GM20000 (cell line): ENCODE measurements at places on chromosomes 3 and 15.

DNA sequence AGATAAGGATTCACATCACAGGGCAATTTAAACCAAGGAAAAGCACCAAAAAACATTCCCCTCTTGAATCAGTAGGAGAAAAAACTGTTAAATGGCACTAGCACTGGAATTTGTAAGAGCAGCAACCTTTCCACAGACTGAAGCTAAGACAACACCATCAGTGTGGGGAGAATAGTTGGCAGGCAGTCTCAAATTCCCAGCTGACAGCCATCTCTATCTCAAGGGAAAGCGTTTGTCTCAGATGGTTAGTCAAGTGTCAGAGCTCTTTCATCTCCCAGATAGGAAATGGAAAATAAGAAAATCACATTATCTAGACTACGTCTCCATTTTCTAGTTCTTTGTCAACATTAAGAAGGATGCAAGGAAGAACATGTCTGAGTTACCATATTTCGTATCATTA is 228.7 kb downstream of the WDR72 start:
- DNase-seq, result no peak

DNA sequence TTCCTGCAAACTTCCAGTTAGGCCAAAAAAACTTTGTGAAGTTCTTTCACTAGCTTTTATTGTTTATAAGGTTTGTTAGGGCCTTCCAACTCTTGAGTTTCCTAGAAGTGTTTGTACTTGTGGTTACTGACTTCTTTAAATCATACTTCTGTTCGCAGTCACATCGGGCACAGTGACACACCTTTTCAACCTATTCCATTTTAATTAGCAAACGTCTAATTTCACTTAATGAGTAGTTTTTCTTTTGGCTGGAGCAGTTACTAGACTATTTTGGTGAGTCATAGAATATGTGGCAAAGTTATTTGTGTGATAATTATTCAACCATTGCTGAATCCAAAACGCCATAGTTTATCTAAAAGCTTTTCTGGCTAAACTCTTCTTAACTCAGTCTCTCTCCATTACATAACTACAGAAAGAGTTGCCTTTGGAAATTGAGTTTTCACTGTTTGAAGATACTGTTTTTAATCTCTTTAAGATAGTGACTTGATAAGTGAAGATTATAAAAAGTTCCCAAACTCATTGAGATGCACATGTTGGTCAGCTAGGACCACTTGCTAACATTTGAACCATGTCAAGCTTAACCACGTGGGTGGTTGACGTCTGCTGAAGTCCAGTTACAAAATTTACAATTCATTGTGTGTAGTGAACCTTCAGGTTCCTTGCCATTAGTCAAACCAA is 21.5 kb downstream of the CNOT10 start:
- no peak for DNase-seq

GRCh38 chr15:74387621-74388362 is 20.3 kb upstream of the CYP11A1 start:
- DNase-seq, result no peak

- no peak for DNase-seq
These were observed 55.0 kb upstream of the SI start for GRCh38 chr3:165133188-165133899.

GRCh38 chr3:116005404-116005803 is 382.1 kb downstream of the GAP43 start:
- DNase-seq, result no peak

DNA sequence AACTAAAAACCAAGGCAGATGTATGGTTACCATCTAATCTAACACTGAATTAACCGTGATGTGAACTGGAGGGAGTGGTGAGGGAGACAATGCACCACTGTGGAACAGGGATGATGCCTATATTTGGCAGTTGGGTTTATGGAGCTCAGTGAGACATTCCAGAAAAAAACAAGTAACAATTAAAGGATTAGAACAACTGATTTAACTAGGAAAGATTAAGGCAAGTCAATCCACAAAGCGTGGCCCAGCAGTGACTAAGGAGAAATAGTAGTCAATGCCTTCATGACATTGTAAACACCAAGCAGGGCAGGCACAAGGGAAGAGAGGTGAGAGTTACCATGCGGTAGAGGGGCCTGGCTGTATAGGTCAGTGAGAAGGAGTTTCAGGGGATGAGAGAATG is 38.1 kb downstream of the CHAC1 start:
- DNase-seq, result no peak

- no peak for DNase-seq
These were observed 459.3 kb upstream of the SGO1 start for GRCh38 chr3:20645340-20645739.

DNA sequence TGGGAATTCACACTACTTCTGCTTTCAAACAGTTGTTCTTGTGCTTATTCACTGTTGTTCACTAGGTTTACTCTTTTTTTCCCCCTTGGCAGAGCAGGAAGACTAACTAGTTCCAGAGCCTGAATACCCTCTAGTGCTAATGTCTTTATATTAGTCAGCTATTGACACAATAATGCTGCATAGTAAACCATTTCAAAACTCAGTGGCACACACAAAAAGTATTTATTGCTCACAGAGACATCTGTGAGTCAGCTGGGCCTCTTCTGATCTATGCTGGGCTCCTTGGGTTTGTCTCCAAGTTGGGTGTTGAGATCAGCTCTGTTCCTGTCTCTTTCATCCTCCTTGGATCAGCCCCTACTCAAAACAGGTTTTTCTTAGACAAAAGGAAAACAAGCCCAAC is 51.1 kb downstream of the RSRC1 start:
- DNase-seq, result no peak

GRCh38 chr3:148329481-148330235 is 368.0 kb upstream of the AGTR1 start:
- no peak for DNase-seq

GRCh38 chr3:129673012-129673411 is 66.5 kb upstream of the PLXND1 start:
- DNase-seq, result no peak

DNA sequence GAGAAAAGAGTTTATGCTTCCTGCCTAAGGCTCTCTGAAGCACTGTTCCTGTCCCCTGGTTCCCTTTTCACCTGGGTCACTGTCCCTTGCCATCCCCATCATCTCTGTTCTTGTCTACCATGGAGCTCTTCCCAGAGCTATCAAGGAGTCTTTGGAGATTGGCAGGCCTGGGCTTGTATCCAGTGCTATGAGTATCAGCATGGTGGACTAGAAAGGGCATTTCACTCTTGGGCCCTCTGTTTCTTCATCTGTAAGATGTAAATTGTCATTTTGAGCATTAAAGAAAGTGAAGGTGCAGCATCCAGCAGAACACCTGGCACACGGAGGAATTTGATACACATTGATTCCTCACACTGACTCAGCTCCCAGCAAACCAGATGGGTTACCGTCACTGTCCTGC is 388.2 kb downstream of the CACNA2D3 start:
- no peak for DNase-seq

DNA sequence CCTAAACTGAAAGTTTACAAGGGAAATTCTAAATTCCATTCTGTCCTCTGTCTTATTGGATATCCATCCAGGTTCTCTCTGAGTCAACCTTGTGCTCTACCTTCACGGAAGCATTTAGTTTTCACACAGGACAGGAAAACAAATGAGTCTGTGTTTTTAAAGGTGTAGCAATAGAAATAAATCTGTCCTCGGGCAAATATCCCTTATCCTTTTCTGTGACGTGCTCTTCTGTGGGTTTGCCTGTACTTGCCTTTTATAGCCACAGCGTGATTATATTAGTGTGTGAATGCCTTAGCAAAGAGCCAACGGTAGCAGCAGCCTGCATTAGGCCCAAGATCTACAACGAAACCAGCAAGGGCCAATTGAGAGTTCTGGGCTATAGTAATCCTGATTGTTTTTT is 127.2 kb upstream of the PLSCR5 start:
- DNase-seq, result no peak

- no peak for DNase-seq
These were observed 237.1 kb upstream of the GOLGA6L4 start for GRCh38 chr15:83998486-83998885.

DNA sequence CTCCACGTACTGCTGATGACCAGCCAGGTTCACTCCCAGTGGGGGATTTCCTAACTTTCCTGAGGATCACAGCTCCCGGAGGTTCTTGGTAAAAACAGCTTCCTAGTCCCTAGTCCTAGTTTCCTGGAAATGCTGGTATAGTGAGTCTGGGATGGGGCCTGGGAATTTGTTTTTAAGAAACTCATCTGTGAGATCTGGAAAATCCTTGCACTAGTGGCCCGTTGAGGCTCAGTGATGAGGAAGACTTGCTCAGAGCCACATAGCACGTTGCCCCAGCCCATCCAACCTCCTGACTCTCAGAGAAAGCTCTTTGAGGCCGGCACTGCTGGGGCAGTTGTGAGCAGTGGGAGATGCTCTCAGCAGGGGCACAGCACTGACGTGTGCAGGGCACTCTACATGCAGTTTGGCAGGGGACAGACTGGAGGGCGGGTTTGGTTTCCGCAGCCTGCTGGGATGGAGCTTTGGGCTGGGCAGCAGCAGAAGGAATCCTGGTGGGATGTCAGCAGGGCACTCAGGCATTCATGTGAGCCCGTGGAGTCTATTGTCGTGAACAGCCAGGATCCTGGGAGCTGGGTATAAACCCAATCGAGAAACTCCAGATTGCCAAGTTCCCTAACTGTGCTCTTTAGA is 31.6 kb downstream of the SAXO2 start:
- DNase-seq, result no peak

DNA sequence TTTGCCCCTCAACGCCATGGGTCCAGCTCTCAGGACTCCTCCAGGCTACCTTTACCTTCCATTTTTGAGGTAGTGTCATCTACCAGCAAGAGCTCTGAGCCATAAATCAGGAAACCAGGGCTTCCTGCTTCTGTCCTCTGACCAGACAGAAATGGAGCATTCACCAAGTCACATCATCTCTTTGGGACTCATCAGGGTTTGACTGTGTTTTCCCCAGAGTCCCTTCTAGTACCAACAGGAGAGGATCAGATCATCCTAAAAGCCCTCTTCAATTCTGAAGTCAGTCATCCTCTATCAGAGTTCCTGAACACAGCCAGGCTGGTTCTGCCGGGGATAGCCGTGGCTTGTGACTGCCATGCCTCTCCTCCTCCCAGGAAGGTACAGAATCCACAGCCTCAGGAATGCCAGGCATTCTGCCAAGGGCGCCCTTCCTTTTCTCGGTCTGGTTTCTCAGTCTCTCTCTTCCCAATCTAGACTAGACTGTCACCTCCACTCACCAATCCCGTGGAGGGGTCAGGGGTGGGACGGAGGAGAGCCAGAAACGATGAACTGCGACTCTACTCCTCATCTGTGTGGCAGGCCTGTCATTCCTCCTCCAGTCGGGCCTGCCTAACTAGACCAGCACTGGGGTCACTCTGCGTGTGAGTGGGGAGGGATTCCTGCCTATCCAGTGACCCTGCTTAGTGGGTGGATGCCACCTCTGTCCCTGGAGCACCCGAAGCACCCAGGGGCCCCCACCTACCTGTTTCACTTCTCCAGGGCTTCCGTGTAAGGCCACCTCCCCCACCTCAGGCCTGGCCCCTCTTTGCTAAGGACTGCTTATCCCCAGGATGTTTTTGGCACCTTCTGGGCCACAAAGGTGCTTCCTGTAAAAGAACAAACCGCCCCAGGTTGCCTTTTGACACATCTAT is 30.9 kb downstream of the CCNL1 start:
- DNase-seq, result no peak

DNA sequence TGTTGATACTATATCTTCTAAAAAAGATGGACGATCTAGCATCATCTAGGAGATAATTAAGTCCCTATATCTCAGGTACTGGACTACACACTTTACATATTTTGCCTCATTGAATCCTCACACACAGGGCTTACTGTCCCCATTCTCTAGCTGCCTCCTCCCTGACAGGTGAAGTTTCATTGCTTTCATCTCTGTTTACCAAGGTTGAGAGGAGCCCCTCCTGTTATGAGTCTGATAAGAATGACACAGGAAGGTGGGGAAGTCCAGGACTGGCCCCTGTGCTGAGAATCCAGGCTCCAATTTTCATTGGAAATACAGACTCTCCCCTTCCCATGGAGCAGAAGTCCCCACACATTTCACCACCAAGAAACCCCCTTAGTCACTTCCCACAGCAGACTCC is 105.2 kb downstream of the XXYLT1 start:
- DNase-seq, result no peak

DNA sequence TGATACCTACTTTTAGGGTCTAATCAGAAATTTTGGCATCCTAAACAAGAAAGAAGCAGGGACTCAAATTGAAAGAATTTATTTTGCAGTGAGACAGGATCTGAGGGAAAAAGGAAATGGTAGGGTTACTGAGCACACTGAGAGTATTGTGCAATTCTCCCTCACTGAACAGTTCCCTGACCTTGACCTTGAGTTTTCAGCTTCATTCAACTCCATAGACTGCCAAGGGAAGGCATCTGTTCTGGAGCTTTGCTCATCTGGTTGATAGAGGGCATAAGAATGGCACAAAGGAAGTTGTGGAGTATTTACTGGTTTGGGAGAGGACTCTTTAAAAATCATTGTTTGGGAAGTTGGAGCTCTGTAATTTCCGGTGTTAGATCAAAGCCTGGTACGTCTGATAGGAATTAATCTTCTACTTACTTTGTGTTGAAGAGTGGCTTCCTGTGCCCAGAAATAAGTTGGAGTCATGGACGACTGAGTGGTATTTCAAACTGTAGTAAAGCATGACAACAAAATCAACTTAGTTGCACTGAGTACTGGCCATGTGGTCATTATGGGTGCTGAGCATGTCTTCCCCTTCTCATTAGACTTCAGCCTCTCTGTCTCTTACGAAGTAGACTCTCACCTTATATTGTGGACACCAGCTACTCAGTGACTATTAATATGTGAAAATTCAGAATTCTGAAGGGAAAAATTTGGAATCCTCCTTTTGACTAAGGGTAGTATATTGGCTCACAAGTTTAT is 40.8 kb downstream of the CLDN1 start:
- no peak for DNase-seq

GRCh38 chr15:35827141-35827540 is 281.2 kb upstream of the DPH6 start:
- DNase-seq, result no peak

DNA sequence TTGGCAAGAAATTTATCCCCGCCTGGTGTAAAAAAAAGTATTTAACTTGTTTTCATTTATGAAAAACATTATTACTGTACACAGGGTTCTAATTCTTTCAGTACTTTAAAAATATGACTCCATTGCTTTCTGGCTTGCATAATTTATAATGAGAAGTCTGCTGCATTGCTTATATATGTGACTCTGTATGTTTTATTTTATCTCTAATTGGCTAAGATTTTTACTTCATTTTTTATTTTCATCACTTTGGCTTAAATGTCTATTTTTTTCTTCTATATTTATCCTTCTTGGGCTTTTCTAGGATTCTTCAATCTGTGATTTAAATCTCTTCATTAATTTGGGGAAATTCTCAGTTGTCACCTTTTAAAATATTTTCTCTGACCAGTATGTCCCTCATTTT is 636.6 kb upstream of the NR2F2 start:
- no peak for DNase-seq

GRCh38 chr3:12750223-12750622 is 8.8 kb downstream of the TMEM40 start:
- no peak for DNase-seq

GRCh38 chr15:90716317-90716975 is 700 bp upstream of the BLM start:
- no peak for DNase-seq

DNA sequence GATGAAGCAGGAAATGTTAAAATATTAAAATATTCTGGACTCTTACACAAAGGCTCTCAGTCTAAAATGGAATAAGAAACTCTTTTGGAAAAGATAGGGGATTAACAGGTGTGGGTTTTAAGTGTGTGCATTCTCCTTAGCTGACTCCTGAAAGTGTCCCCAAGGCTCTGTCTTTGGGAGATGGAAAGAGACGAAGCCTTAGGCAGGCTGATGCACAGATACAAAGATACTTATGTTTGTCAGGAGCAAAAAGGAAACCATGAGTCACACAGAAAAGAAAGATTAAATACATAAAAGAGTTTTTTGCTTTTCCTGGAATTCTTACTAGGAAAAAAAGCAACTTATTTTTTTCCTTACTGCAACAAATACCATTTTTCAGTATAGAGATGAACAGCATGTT is 23.8 kb upstream of the ABI3BP start:
- DNase-seq, result no peak
